Dermis blood vessel endothelial cell (primary cell): ENCODE measurements at places on chromosomes 16 and 17.

- DNase-seq: no peak
Observed at GRCh38 chr17:5565808-5566207, 18.5 kb downstream of the NLRP1 start.

DNA sequence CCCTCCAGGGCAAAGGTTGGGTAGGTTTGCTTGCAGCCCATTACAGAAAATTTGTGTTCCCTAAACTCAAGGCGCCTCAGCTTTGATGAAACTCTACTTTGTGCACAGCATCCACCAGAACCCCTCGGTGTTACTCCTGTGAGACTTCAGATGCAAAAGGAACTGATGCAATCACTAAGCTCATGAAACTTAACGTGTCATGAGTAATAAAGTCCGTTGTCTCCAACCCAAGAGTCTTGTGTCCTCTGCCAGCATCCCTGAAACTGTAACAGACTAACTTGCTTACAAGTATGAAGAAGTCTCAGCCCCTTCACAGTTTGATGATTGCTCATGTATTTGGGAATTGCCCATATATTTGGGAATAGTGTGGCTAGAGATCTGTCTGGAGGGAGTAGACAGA, 74.8 kb upstream of the MARCHF10 start:
- no peak for DNase-seq

- DNase-seq: no peak
Observed at GRCh38 chr16:63530208-63530607, 1494.0 kb upstream of the CDH8 start.

DNA sequence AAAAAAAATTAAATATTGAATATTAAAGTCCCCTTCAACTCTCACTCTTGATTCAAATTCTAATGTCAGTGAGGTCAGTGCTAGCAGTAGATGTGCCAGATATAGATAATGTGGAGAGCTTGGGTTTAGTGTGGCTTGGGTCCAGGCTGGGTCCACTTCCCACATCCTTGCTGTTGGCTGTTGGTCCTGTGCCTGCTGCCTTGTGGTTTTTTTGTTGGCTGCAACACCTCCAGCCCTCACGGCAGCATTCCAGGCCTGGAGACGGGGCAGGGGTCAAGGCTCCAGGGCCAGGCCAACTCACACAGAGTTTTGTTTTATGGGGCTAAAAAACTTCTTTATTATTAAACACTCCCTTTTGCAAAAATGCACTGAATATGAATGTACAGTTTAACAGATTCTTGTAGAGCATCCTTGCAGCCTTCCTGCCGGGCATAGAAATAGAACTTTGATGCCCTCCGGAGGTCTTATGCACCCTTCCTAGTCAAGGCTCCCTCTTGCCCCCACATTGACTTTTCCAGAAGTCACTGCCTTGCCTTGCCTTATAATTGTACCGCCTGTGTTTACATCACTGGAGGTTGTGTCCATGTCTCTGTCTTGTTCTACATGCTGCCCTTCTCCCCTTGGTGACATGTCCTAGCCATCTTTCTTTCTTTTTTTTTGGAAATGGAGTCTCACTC, 25.5 kb upstream of the MYO15B start:
- DNase-seq: no peak

DNA sequence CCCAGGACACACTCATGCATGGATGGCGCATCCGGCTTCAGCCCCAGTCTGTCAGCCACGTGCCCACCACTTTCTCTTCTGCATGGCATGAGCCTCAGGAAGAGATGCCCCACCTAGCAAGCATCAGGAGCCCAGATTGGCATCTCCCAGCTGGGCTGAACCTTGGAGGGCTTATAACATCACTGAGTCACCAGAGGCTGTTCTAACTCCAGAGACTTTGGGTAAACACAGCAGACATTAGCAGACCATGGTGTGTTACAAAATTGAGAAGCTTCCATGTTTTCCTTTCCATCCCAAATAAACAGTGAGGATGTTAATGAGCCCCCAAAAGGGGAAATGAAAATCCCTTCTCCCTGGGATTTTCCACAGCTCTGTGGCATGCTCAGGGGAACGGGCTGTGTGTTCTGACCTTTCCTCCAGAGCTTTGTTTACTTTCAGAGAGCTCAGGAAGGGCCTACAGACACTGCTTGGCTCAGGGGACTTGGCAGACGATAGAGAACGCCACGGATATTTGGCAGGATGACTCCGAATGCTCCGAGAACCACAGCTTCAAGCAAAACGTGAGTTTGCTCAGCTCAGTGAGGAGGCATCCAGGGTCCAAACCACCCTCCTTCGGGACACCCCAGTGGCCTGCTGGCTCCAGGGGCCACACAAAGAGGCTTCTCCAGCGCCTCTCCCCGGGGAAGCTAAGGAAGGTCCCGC, 16.5 kb downstream of the GLP2R start:
- DNase-seq: no peak

DNA sequence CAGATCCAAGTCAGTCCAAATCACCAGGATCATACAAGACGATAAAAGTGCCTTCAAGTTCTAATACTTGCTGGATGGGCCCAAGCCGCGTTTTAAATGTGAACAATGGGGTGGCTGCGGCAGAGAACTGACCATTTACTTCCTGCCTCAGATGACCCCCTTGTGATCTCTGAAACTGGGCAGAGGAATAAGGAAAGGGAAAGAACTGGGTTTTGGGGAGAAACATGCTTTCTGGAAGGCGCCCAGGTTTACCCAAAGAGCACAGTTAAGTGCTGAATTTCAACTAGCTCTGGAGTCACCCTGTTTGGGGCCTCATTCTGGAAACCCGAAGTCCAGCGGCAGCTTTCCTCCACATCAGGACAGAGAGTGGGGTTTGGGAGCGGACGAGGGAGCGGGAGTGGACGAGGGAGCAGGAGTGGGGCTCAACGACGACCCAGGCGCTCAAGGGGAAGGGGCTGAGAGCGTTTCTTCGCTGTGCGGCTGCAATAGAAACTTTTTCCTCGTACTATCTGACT, 1.6 kb downstream of the FAM20A start:
- no peak for DNase-seq

GRCh38 chr17:34644941-34645550, 65.7 kb downstream of the TMEM132E start:
- no peak for DNase-seq

GRCh38 chr17:21010705-21011596, 31.9 kb downstream of the USP22 start:
- no peak for DNase-seq

- DNase-seq: peak; percentile 69
Observed at GRCh38 chr17:4199818-4200402, 56.9 kb downstream of the CYB5D2 start.

GRCh38 chr17:2949469-2950044, 113.8 kb downstream of the OR1D5 start:
- DNase-seq: peak; percentile 29

- DNase-seq: peak; percentile 92
Observed at GRCh38 chr16:77457046-77457445, 22.2 kb upstream of the ADAMTS18 start.

GRCh38 chr17:77882040-77882439, 76.5 kb upstream of the TNRC6C start:
- no peak for DNase-seq

DNA sequence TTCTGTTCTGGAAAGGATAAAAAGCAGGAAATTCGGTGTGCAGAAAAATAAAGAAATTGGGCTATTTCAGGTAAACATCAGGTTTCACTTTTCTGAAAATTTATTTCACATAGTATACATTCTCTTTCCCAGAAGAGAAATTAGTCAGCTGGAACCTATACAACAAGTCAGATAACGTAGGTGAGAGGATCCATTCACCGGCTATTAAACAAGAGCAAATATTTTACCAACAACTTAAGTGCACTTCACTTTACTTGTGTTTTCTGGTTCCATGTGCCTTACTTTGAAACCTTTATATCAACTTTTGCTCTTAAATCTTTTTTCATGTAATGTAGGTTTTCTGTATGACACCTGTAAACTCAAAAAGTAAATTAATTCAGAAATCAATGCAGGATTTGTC, 839.7 kb downstream of the CDH11 start:
- no peak for DNase-seq

DNA sequence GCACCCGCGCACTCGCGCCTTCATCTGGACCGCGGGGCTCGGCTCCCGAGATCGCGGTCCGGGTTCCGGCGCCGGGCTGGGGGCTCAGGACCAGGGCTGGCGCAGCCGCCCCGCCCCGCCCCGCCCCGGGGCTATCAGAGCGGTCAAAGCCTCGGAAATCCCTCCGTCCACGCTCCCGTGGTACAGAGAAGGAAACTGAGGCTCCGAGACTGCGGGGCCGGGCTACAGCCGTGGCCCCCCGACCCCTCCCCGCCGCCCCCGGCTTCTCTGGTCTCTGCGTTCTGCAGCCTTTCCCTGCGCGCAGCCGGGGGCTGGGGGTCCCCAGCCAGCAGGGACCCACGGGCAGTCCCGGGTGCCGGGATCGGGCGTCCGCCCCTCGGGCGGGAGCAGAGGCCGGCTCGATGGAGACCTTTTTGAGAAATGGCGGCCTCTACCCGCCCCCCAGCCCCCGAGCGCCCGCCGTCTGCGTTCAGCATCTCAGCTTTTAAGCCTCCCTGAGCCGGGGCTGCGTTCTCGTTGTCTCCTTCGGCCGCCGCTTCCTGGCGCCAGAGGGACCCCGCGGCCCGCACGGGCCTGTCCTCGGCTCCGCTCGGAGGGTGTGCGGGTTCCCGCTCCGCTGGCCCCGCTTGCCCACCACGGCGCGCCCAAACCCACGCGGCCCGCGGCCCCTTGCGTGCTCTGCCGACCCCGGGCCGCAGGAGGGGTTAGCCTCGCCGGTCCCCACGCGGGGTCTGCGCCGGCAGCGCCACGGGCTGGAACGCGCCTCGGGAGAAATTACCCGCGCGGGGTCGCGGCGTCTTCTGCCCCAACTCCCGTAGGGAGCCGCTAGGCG, 1.5 kb upstream of the NPTX1 start:
- peak; percentile 58 for DNase-seq

DNA sequence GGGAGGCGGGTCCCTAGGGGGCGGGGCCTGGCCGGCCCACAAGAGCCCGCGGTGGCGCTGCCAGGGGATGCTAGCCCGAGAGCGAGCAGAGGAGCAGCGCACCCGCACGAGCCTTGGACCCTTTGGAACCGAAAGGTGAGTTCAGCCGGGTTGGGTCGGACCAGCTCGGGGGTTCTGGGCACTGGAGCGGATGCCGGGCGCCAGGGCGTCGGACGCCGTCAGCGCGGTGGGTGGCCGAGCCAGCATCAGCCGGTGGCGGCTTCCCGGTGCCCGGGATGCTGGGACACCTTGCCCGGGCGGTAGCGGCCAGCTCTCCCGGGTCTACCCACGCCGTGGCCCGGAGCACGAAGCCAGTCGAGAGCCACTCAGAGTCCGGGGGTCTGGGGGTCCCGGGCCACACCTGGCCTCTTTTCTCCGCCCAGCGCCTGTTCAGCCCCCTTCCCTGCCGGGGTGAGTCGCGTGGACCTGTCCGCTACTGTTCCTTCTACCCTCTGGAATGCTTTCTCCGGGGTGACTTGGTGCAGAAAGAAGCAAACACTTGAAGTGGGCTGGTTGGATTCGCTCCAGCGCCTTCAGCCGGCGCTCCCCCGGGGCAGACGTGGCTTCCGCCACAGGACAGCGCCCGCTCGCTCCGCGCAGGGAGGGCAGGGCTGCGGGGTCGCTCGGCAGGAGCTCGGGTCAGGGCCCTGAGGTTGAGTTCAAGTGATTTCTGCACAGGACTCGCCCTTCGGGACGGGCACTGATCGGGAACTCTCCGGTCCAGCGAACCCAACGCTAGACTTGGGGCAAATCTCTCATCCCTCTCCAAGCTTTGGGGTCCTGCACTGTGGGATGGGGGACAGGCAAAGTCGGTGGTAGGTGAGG, at the start of gene SCNN1G:
Gene SCNN1G (plus strand): TSS at position 67 of the 864 bp plus-strand sequence. CDS start 3,527 bp downstream, outside the sequence.
- peak; percentile 10 for DNase-seq

- no peak for DNase-seq
Observed at GRCh38 chr16:85615014-85615851, 2.1 kb downstream of the GSE1 start.

DNA sequence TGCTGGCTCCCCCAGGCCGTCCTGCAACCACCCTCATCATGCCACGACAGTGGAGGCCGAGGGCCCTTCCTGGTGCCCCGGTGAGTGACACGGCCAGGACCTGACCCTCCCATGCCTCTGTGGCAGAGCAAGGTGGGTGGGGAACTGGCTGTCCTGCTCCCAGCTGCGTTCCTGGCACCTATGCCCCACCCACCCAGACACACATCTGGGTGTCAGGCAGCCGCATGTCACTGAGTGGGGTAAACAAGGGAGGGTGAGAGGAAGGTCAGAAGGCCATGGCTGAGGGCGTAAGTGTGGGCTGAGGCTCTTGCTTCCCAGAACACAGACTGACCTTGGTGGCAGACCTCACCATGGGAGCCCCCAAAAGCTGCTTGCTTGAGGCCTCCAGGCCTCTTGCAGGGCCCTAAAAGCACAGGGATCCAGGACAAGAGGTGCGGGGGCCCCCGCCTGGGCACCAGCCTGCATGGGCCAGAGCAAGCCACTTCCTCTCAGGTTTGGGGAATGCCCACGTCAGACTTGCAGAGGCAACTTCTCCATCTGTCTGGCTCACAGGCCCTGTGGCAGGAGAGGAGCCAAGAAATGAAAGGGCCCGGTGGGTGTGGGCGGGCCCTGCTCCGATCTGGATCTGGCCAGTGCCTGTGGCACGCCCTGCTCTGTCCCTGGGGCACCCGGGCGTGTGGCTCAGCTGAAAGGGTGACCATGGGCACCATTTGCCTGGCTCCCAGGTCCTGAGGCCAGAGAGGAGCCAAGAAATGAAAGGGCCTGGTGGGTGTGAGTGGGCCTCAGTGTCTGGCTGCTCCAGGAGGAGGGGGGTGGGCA, 3.9 kb upstream of the CCDC57 start:
- DNase-seq: peak; percentile 57

- no peak for DNase-seq
Observed at GRCh38 chr16:6207580-6207979, 1110.0 kb upstream of the EEF2KMT start.

GRCh38 chr17:4583782-4584100, 588 bp upstream of the SMTNL2 start:
- peak; percentile 46 for DNase-seq

DNA sequence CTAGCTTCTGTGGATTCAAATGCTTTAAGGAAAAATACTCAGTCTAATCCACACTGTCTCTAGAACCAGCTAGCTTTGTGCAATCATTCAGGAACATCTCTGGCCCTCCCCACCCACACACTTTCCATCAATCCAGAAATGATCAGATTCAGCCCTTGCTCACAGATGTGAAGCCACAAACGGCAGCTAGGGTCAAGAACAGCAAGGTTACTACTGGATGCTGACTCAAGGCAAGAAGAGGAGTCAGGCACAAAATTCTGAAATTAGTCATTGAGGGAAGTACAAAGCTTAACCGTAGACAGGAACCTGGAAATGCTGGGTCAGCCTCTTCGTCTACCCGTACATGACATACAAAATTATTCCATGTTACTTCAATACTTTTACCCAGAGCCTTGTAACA, 174.6 kb downstream of the CDH13 start:
- peak; percentile 45 for DNase-seq

DNA sequence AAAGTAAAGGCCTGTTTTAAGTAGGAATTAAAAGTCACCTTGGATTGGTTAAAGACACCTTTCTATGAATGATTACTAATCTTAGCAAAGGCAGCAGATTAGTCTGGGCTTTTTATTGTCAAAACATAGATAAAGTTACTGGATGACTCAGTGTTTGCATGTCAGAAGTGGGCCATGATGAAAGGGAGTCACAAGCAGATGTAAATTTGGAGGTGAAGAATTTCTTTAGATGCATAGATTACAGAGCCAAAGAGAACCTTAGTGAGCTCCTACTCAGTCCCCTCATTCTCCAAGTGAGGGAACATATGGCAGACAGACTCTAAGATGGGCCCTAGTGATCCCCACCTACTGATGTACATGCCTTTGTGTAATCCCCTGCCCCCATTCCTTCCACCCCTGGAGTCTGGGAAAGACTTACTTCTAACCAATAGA, 124.5 kb downstream of the HS3ST3A1 start:
- DNase-seq: no peak

- no peak for DNase-seq
Observed at GRCh38 chr16:4668313-4668960, 24.9 kb upstream of the NUDT16L1 start.

GRCh38 chr16:57844416-57845030, 42.2 kb upstream of the KIFC3 start:
- no peak for DNase-seq
